ENCODE measurements at places on chromosomes 3 and 15.

GRCh38 chr15:78023081-78023665 is 54.3 kb downstream of the TBC1D2B start:
- DNase-seq, result no peak

- no peak for DNase-seq
Measured at GRCh38 chr3:159208050-159208449, 406.2 kb downstream of the MFSD1 start.

DNA sequence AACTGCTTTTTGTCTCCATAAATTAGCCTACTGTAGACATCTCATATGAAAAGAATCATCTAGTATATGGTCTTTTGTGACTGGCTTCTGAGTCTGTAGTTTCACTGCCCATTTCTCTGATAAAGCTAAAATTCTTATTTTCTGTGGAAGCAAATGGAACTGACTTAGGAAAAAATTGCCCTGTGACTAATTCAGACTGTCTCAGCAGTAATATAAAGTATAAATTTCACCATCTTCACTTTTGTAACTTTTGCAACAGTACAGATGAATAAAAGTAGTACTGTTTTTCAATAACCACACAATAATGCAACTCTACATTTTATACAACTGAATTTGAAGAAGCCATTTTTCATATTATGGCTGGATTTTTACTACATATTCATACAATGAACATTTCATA is 104.1 kb downstream of the TBC1D5 start:
- DNase-seq, result no peak

DNA sequence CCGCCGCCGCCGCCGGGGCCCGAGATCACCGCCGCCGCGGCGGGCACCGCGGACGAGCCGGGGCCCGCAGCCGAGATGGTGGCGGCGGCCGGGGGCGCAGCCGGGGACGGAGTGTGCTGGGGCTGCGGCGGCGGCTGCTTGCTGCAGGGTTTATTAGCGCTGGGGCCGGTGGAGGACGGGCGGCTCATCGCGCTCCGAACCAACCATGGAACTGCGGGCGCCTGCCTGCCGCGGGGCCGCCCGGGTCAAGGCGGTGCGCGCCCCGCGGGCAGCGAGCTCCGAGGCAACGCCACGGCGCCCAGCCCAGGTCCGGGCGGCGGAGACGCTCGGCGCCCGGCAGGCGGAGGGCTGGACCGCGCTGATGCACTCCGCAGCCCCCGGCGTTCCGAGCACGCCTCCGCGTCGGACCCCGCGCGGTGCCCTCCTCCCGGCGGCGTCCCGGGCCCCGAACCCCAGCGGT is 277 bp downstream of the SIAH2 start:
- no peak for DNase-seq

GRCh38 chr3:128607710-128608048 is 42.9 kb downstream of the RPN1 start:
- DNase-seq, result no peak

DNA sequence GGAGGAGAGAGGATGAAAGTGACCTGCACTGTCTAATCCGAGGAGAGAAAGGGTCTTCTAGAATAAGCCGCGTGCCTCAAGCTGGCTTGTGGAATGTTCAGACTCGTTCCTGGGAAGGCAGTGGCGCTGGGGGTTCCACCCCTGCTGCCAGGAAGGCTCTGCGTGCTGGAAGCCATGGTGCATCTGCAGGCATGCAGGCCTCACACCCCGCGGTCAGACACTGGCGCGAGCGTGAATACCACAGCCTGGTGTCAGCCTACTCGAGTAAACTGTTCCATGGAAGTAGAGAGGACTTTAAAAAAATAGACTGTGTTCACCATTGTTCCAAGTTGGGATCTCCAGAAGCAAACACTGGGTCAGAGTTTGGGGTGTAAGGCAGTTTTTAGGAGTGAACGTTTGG is 25.9 kb upstream of the GABRG3 start:
- DNase-seq, result no peak

DNA sequence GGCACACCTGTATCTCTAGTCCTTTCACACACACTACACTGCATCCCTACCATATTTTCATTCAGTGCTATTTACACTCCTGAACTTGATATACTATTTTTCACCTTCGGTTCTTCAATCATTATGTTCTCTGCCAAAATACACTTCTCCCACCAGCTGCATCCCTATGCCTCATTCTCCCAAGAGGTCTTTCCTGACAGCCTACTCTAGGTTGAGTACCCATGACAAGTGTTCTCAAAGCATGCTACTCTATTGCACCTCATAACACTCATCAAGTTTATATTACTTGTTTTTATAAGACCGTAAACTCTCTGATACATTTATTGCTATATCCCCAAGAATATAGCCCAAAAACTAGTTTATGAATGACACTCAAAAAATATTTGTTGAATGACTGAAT is 549.5 kb downstream of the PYDC2 start:
- no peak for DNase-seq

DNA sequence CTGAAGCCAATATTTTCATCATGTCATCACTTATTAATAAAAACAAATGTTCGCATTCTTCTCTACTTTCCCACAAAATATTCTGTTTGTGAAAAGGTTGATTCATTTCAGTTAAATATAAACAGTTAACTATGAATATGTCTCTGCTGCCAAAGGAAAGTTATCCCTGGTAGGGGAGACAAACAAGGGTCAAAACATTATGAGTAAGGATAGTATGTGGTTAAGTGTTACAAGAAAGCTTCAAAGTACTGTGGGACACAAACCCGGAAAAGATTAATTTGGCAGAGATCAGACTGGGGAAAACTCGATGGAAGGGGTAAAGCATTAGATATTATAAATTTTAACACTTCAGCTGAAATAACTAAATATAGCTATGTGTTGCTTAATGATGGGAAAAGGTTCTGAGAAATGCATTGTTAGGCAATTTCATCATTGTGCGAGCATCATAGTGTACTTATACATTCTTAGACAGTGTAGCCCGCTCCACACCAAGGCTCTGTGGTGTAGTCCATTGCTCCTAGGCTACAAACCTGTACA is 436.5 kb upstream of the TBL1XR1 start:
- DNase-seq, result no peak

GRCh38 chr15:59237119-59237855 is 30.6 kb downstream of the LDHAL6B start:
- no peak for DNase-seq

DNA sequence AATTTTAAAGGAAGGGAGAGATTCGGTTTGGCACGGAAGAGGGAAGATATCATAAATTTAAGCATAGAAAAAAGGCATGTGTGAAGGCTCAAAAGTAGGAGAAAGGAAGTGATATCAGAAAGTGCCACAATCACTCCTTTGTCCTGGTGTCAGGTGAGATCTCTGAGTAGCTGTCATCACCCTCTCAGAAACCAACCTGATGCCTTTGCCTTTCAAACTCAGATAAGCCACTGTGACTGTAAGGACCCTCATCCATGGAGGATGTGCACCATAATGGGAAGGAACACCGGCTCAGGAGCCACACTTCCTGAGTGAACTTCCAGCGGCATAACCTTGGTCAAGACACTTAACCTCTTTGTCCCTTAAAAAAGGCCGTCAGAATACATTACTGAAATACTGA is 318.7 kb upstream of the SEMA6D start:
- no peak for DNase-seq

DNA sequence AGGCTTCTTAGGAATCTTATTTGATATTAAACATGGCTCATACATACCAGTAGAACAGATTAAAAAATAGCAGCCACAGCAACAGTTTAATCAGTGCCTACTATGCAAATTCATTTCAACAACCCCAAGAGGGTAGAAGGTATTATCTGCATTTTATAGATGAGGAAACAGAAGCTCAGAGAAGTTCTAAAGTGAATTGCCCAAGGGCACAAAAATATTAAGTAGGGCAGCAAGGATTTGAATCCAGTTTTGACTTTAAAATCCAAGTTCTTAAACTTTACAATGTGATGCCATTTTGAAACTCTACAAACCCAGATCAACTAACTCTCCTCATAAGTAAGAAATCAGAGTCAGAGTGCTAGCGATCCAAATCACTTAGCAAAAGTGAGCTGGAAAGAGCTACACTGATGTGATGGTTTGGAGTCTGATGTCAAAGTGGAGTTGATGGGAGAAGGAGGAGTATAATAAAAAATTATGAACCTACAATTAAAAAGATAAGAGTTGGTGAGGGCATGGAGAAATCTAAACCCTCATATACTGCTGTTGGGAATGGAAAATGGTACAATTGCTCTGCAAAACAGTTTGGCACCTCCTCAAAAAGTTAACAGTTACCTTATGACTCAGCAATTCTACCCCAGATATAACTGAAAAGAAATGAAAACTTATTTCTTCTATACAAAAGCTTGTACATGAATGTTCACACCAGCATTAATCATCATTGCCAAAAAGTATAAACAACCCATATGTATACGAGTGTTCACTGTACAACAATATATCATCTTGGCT is 51.0 kb upstream of the PLXND1 start:
- DNase-seq, result no peak

GRCh38 chr3:123386477-123387040 is 62.3 kb downstream of the ADCY5 start:
- DNase-seq, result no peak

GRCh38 chr15:29682361-29682760 is 139.9 kb downstream of the TJP1 start:
- no peak for DNase-seq

DNA sequence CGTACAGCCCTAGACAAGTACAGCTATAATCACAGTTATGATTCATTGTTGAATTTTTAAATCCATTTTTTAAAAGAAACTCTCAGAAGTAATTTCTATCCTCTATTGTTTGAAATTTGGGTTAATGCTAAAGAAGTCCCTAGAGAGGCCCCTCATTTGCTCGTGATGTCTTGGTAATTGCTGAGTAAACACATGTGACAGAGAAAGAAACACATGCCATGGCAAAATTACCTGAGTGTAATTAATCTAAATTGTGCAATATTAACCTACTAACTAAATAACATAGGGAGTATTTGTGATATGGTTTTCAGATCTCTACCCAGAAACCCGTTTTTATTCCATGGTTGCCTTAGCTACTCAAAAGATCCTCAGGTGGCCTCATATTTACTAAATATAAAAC is 10.8 kb downstream of the NEK10 start:
- no peak for DNase-seq

GRCh38 chr15:85030301-85030929 is 48.8 kb downstream of the PDE8A start:
- no peak for DNase-seq

GRCh38 chr15:48242535-48242934 is 36.4 kb downstream of the SLC12A1 start:
- DNase-seq, result no peak

- no peak for DNase-seq
Measured at GRCh38 chr15:45970542-45970941, 335.7 kb downstream of the SQOR start.

GRCh38 chr3:62587579-62588031 is 214.3 kb upstream of the FEZF2 start:
- no peak for DNase-seq

DNA sequence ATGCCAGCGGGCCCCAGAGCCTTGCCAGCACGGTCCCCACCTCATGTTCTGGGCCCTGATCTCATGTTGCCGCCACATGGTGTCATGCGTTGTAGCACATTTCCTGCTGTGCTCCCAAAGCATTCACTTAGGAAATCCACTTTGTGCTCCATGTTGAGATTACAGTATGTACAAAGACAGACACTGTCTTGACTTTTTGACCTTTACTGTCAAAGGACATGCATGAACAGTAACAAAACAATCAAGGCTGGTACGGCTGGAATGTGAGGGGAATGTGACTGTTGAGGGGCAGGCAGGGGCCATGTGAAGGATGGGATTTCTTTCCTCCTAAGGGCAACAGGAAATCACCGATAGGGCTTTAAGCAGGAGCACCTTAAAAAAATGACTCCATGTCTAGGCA is 53.3 kb upstream of the RPL32 start:
- DNase-seq, result no peak

DNA sequence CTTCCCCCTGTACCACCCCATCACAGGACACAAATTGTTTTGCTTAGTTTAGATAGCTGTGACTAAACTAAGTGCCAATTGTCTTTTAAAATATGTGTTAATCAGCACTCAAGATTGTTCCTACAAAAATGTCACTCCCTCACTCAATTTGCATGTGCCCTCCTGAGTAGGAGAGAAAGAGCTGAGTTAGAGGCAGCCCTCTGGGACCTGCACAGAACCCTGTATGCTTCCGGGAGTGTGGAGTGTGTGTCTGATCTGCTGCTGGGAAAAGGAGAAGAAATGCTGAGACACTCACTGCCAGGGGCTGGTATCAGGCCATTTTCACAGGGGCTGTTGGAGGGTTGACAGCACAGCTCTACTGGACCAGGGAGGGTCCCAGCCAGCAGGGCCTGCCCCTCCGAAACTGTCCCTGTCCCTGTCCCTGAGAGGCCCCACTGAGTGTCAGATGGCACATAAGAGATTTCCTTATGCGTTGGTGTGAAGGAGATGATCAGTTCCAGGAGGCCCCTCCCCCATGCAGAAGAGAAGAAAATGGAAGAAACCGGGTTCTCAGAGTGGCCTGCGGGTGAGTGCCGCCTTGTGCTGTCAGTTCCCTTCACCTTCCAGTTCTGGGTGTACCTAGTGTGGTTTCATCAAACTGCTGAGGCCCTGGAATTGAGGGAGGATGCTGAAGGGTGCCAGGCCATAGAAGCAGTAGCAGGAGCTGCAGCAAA is 3.9 kb upstream of the B3GNT5 start:
- DNase-seq, result no peak

GRCh38 chr15:40407330-40407990 is 1.9 kb downstream of the IVD start:
- no peak for DNase-seq

- DNase-seq, result no peak
Measured at GRCh38 chr15:45670091-45670490, 35.3 kb downstream of the SQOR start.

DNA sequence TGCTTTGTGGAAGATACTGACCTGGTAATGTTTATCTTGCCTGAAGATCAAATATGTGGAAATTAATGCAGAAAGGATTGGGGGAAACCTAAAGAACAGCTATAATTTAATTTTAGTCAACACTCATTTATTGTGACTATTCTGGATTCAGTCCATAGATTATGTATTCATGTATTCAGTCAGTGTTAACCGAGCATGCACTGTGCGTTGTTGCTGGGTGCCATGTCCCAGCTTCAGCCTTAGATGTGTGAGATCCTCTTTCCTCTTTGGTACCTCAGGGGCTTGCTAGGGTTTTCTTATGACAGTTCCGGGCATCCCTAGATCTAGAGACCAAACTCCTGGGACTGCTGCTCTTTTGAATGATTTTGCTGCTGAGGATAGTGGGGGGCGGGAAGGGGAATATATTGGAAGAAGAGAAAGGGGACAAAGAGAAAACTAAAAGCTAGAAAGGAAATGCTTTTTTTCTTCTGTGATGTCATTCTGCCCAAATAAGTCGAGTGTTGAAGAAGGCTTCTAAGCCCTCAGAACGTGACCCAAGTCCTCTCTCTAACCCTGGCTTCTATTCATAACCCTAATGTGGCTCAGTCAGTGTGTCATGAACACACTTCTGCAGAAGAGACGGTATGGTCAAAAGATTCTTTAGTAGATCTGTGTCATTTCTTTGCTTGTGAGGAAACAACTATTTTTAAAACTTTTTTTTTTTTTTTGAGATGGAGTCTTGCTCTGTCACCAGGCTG is 33.5 kb downstream of the STARD9 start:
- DNase-seq, result no peak

DNA sequence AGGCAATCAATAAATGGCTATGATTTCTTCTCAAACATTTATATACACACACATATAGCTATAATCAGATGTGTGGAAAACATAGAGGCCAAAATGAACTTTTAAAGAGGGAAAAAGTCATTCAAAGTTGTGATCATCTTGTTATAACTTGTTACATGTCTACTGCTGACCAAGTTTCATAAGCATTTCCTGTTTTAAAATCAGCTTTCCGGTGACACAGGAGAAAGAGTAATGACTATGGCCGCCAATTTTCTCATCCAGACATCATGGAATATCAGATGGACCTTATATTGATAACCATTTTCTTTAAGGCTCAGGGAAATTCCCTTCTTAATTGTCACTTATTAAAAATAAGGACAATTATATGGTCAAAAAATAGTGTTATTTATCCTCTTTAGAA is 71.7 kb upstream of the AGTR1 start:
- no peak for DNase-seq

All from stimulated activated CD4-positive, alpha-beta T cell treated with anti-CD3 and anti-CD28 coated beads, Interleukin-4, amount 100 ng/mL, for 48 hours (primary cell).